ENCODE measurements at places on chromosomes 1 and 21.
A peak's percentile ranks its signal among the peaks of the same experiment; 100 is the strongest.

GRCh38 chr1:96187020-96187419 is 534.6 kb upstream of the PTBP2 start:
- no peak for DNase-seq

GRCh38 chr1:203596673-203597210 is 29.9 kb upstream of the ATP2B4 start:
- DNase-seq, result no peak

DNA sequence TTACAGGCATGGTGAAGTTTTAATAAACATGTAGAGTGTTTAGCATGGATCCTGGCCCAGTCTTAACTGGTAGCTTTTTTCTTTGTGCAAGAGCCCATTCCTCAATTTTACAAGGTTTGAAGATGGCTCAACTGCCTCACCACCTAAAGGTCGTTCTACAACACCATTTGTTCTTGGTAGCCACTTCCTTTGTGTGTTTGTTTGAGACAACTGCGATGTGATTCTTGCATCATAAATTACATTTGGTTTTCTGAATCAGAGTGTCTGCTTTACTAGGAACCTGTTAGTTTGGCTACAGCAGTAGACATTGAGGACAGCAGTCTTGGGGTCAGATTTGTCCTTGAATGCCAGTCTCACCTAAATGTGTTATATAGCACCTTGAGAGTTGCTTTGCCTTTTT is 3.3 kb downstream of the PLEKHM2 start:
- no peak for DNase-seq

DNA sequence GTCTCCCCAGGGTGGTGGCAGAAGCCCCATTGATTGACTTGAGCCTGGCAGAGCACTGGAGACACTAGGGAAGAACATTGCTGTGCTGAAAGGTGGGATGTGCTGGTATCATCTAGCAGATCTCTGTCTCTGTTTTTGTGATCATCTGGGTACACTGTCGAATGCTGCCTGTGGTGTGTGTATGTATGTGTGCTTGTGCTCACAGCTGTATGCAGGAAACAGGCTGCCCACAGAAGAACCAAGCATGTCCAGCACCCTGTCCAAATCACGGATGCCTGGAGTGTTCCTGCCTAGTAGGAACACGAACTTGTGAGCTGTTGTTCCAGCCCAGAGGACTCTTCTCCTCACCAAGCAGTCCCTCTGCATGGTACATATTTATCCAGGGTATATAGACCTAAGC is 1.5 kb downstream of the BRINP2 start:
- DNase-seq, result no peak

- DNase-seq, result peak; percentile 45
Observed at GRCh38 chr1:206672844-206673758, 11.6 kb upstream of the MAPKAPK2 start.

DNA sequence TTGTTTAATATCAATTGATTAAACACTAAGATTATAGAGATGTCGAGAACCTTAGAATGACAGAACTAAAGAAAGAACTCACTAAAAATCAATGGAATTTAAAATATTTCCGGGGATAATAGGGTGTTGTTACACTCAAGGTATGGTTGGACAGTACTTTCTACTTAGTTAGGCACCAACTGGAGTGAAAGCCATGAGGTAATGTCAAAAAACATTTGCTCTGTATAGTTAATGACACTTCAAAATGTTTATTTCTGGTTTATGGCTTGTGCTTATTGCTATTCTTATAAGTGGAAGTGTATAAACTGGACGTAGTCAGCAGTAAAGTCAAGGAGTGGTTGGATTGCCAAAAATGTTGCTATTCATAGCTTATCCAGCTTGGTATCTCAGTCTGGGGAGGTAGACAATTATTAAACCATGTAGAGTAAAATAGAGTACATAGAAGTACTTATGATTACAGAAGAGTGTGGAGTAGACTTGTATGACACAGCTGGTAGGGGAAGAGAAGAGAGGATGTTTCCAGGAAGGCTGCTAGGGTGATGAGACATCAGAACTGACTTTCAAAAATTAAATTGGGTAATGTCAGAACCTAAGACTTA is 56.5 kb upstream of the BMP8A start:
- DNase-seq, result no peak

GRCh38 chr21:25281134-25281533 is 326.1 kb downstream of the MRPL39 start:
- no peak for DNase-seq

DNA sequence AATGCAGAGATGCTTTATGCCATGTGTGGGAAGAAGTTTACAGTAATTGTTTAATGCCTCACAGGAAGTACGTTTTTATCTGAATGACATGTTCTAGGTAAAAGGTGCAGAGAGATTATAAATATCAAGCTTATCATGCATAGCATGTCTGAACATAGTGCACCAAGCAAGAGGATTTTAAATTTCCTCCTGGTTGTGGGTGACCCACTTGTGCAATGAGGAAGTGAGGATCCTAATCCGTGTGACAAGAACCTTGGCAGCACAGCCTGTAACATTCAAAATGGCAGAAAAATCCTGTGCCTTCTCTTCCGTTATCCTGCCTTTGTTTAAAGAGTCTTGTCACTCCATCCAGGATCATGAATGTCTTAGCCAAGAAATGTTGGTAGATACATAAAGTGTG is 75.6 kb downstream of the PLA2G4A start:
- DNase-seq, result no peak

- no peak for DNase-seq
Observed at GRCh38 chr1:228417483-228418203, 982 bp upstream of the TRIM17 start.

DNA sequence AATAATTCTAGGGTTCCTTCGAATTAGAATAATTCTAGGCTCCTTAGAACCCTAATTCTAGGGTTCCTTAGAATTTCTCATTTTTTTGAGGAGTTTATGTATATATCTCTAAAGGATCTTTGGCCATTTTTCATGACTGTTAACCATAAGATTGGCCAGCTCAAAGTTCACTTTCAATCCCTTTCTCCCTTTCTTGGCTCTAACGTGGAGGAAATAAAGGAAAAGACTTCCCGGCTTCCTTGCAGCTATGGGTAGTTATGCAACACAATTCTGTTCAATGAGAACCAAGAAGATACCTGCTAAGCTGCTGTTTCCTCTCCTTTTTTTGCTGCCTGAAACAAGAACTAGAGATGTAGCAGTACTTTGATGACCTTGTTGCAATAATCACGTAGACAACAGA is 27.2 kb downstream of the SLC35A3 start:
- no peak for DNase-seq

GRCh38 chr1:113517983-113518382 is 127.7 kb downstream of the MAGI3 start:
- DNase-seq, result no peak

DNA sequence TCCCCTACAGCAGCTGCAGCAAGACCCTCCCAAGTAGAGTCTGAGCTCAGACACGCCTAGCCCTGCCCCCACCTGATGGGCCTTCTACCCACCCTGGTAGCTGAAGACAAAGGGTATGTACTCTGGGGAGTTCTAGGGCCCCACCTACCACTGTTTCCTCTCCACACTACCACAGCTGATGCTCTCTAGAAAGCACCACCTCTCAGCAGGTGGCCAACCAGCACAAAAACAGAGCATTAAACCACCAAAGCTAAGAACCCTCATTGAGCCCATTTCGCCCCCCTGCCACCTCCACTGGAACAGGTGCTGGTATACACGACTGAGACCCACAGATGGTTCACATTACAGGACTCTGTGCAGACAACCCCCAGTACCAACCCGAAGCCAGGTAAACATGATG is 258.9 kb downstream of the SETD4 start:
- no peak for DNase-seq

- peak; percentile 31 for DNase-seq
Observed at GRCh38 chr1:19437891-19438294, 47.4 kb downstream of the CAPZB start.

DNA sequence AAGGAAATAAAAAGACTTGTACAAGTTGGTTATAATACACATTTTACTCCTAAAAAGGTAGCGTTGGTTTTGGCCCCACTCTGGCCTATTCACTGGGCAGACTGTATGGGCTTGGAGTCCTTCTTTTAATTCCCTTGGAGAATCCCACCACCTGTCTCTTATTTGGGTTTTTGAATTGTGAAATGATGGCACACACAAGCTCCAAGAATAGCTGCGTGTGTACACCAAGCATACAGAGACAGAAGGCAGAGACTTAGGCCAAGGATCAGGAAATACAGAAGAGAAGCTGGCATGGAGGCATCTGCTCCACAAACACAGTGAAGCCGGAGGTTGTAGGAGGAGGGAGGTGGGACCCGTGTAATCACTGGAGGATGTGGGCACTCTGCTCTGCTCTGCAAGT is 29.1 kb downstream of the DDR2 start:
- DNase-seq, result no peak

- DNase-seq, result no peak
Observed at GRCh38 chr1:230836793-230837192, 31.5 kb downstream of the C1orf198 start.

- peak; percentile 17 for DNase-seq
Observed at GRCh38 chr1:26287033-26287711, 7.3 kb downstream of the SH3BGRL3 start.

DNA sequence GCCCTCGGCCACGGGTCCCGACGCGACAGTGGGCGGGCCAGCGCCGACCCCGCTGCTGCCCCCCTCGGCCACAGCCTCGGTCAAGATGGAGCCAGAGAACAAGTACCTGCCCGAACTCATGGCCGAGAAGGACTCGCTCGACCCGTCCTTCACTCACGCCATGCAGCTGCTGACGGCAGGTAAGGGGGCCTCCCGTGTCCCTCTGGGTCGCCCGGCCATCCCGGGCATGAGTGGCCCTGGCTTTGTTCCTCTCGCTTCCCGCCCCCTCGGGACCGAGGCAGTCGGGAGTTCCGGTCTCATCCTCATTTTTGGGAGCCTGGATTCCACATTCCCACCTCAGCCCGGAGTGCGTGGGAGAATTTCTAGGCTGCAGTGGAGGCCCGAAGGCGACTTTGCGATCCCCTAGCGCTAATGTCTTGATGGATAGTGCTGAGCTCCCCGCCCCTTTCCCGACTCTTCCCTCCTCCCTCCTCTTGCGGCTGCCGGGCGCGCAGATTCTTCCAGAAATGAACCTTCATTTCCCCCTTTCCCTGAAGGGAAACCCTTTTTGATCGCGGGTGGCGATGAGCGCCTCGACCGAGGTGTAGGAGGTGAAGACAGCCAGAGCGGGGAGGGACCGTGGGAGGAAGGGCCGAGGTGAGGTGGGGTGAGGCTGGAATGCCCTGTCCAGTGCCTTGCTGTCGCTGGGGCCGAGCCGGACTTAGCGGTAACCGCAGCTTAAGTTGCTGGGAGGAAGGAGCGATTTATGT is 705 bp downstream of the KHDRBS1 start:
- DNase-seq, result peak; percentile 47

GRCh38 chr1:12450756-12451559 is 167.1 kb downstream of the DHRS3 start:
- DNase-seq, result no peak

GRCh38 chr21:25375675-25376074 is 231.6 kb downstream of the MRPL39 start:
- peak; percentile 78 for DNase-seq

- DNase-seq, result no peak
Observed at GRCh38 chr1:180267761-180268555, 37.9 kb downstream of the LHX4 start.

DNA sequence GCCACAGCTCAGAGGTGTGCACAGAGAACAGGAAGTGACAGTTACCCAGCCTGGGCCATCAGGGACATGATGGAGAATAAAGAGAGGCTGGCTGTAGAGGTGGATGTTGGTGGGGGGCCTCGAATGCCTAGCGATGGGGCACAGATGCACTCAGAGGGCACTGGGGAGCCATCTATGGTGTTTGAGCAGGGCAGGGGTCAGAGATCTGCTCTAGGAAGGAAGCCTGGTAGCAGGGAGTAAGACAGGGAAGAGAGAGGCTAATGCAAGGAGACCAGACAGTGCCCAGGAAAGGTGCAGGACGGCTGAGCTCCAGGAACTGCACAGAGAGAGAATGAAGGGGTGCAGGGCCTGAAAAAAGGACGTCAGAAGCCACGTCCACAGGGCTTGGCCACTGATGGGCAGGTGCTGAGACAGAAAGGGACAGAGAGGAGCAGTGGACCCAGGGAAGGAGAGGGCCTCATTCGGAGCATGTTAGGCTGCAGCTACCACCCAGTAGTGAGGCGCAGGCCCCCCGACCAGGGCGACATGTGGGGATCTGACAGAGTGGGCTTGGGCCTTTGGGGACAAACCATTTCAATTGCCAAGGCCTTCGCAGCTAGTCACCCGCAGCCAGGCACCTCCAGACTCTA is 1.1 kb upstream of the KCNAB2 start:
- no peak for DNase-seq

DNA sequence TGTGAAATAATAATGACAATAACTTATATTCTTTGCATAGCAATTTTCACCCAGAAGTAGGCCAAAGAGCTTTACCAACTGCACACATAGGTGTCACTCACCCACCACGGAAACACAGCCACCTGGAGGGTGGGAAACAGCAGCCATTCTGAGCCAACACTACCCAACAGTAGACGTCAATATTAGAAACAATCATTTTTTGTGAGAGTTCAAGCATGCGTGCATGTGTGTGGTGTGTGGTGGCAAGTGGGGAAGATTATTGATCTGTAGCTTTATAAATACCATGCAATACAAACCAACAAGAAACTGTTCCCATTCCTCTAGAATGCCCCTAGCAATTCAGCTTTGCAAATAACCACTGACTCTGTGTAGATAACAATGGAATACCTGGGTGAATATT is 19.1 kb downstream of the PROX1 start:
- no peak for DNase-seq

DNA sequence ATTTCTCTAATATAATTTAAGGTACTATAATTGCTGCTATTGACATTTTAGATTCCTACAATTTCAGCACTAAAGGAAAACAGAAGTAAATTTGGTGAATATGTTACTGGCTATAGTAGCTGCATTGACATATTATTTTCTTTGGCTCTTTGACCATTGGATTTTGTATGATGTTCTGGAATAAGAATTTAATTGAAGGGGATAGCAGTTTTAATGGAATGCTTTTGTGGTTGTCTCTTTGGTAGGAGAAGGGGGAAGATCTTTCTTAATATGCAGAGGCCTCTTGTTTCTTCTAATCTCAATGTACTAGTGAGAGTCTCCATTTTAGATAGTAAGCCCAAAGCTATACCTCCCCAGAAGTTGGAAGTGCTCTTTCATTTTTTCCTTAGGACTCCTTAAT is 6.9 kb downstream of the DTL start:
- DNase-seq, result peak; percentile 66

GRCh38 chr21:37208741-37209225 is 58.4 kb downstream of the VPS26C start:
- DNase-seq, result no peak

DNA sequence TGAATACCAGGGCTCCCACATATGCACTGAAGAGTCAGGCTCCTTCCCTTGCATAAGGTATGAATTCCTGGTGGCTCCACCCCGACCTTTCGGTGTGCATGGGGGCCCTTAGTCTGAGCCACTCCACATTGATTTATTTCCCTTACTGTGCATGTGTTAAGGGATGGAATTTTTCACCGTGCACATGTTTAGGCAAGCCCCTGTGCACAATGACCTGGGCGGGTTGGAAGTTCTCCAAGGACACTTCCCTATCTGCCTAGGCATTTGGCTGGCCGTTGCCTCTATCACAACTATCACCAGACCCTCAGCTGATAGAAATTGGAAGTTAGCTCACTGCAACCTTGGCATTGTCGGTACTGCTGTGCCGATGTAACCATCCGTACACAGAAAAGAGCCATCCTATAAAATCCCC is 9.7 kb downstream of the S100A6 start:
- DNase-seq, result no peak
